Right cardiac atrium (tissue), 5 donors: ENCODE measurements at places on chromosomes 2 and 18.
A peak's percentile ranks its signal among the peaks of the same experiment; 100 is the strongest.

DNA sequence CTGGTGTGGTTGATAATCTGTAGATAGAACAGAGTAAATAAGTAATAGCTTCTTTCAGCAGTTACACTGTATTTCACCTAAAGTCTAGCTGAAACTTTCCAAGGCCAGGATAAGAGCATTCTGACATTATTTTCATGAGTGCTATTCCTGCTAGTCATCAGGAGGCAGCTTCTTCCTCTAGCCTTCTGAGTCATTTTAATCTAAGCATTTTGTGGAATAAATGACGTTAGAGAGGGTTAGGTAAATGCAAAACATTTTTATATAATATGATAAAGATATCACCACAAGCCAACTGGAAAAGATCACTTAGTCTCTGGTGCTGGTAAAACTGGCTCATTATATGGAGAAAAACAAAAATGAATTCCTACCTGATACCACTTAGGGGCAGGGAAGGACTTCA, 138.5 kb downstream of the MEP1B start:
- no peak for DNase-seq

GRCh38 chr2:168208652-168209051, 38.7 kb downstream of the STK39 start:
- no peak for DNase-seq

DNA sequence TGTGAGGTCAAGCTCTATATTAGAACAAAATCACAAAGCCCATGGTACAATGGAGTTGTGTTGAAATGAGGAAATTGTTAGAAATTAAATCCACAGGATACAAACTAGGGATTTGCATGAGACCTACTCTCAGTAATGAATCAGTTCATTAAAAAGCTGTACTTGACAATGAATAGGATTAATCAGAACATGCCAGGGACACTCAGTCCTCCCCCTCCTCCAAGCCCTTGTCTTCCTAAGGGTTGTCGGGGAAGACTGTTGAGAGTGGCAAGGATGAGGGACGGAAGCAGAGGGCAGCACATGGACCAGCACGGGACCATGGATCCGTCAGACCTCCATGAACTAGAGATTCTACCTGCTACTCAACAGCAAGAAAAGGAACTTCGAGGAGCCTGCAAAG, 39.8 kb downstream of the SPRED2 start:
- no peak for DNase-seq

- no peak for DNase-seq
These were observed 96.9 kb upstream of the ZNF236 start for GRCh38 chr18:76725445-76725844.

- peak; percentile 97 for DNase-seq
These were observed at the start of the genes CLHC1 and RPS27A for GRCh38 chr2:55232084-55232862. Gene CLHC1, minus strand, starts transcription at chr2:55232293. Its CDS starts 9,882 bp downstream, at chr2:55222411. Gene RPS27A, plus strand, starts transcription at chr2:55232688. Its CDS starts 137 bp downstream, at chr2:55232825.

GRCh38 chr2:217880287-217880889, 122.4 kb downstream of the TNS1 start:
- DNase-seq = no peak

DNA sequence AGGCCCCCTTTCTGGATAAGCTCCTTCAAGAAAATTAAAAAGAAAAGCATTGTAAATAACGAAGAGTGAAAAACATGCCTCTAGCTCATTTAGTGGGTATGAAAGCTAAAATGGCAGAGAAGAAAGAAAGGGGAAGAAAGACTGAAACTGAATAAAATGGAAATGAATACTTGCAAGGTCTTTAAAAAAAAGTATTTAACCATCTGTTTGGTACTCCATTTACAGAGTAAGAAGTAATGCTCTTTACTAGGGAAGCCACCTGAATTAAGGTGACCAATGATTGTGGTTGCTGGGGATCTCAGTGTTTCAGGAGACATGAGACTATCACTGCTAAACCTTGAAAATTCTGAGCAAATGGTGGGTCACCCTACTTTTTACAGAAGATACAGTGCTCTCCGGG, 17.7 kb upstream of the ARL5A start:
- DNase-seq = no peak

- DNase-seq = no peak
These were observed 794.7 kb downstream of the DCC start for GRCh38 chr18:53134711-53135110.

DNA sequence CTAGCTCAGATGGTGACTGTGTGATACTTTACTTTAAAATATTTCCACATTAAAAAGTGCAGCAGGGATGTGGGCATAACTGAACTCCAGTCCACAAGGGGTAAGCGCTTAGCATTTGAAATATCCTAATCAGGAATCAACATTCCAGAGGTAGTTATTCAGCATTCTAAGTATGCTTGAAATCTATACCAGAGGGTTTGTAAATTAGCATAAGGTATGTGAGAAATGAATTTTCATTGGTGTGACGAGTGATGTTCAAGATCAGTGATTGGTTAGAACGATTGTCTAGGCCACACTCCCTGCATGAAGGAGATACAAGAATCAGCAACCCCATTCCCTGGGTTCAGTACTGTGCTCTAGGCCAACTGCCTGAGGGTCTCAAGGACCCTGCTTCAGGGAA, 42.6 kb downstream of the MAPK4 start:
- DNase-seq = no peak

DNA sequence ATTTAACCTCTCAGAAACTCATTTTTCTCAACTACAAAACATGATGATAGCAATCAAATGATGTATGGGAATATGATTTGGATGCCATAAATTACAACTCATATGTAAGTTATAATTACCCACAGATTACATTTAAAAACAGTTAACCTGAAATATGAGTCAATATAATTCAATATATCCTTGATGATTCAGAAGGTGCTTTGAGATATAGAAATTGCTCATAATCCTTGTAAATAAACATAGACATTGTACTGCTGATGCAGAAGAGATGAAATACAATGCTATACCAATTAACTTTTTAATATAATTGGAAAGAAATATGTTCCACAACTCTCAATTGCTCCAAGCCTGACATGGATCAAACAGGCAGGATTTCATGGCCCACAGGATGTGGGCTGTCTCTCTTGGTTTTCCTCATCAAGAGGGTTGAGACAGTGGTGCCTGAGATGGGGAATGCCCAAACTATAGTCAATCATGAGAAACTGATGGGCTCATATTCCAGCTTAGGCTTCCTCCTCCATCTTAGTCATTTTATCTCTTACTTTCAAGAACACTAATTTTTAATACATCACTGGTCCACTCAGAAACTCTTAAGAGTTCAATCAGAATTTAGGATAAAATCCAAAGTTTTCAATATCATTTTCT, 49.4 kb downstream of the NCKAP5 start:
- no peak for DNase-seq

DNA sequence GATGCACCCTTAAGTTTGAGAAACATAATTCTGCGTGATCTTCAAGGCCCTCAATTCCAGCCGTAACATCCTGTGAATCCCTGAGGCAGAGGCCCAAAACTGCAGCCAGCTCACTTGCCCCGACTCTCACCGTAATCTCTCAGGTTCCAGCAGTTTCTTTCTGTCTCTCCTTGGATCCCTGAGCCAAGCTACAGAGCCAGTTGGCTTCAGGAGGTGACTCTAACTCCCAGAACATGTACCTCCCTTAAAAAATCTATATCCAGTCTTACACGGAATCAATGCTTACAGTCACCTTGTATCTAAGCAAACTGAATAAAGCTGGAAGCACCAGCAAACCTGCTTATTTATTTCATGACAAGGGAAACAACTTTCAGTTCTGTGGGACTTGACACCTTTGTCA, 300.4 kb downstream of the SETBP1 start:
- DNase-seq = no peak

- DNase-seq = no peak
These were observed 23.7 kb downstream of the TMEM127 start for GRCh38 chr2:96241900-96242611.

- no peak for DNase-seq
These were observed 346.3 kb downstream of the LRATD1 start for GRCh38 chr2:14978845-14979244.

- no peak for DNase-seq
These were observed 60.4 kb downstream of the BIN1 start for GRCh38 chr2:127046579-127046978.

GRCh38 chr2:96098900-96099590, 17.3 kb downstream of the ADRA2B start:
- DNase-seq = peak; percentile 79

GRCh38 chr18:58567453-58568196, 61.3 kb downstream of the ALPK2 start:
- no peak for DNase-seq

- DNase-seq = no peak
These were observed 213.1 kb downstream of the IKZF2 start for GRCh38 chr2:212938144-212938793.

GRCh38 chr18:32441533-32441932, 29.1 kb downstream of the GAREM1 start:
- DNase-seq = no peak

DNA sequence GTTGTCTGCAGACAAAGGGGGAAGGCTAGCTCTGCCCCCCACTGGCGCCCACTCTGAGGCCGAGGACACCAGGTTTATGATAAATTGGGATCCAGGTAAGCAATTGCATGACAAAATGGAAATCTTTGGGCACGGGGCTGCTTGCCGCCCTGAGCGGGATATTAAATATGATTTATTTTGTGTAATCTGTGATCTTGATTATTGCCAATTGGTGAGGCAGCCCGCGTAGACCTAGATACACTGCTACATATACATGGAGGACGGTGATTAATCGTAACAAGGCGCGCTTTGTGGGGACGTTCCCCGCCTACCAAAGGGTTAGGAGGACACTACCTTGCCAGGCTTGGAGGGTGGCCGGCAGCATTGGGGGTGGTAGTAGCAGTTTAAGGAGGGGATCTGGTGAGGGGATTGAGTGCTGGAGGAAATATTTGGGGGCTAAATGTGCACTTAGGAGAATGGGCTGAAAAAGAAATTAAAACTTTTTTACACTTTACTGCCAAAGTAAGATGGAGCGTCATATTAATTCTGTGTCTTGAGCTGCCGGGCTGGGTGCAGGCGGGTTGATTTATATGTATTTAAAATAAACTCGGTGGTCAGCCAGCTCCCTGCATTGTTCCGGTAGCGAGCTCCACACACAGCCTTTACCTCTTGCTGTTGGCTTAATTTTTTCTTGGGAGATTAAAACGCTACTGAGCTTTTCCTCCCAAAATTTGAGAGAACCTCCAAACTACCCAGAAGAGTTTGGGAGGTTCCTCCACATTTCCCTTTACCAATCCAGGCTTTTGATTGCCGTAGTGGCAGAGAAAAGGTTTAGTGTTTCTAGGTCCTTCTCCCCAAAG, 4.1 kb downstream of the HOXD3 start:
- no peak for DNase-seq

- no peak for DNase-seq
These were observed 7.9 kb upstream of the LBH start for GRCh38 chr2:30223413-30223874.

- DNase-seq = no peak
These were observed 21.7 kb upstream of the NRP2 start for GRCh38 chr2:205660521-205661124.

DNA sequence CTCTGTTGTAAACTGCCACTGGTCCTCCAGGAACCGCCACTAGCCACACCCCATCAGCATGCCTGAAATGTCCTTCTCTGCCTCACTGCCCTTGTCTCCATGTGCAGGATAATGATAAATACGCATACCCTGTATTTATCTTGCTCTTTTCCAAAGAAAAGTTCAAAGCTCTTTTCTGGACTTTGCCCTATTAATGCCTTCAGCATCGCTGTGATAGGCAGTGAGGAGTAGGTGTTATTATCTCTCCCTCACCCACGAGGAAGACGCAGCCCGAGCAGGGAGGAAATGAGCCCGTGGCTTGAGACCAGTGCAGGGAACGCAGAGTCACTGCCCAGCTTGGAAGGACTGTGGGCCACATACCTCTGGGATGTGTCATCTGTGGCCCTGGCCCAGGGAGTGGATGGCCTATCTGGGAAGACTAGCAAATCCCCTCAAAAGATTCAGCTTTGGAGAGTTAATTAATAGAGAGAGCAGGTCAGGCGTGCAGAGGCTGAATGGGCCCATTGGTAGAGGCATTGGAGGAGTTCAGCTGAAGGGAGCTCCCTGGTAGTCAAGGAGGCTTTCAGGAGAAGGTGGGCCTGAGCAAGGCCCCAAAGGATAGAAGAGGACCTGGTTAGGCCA, 39.5 kb upstream of the MCFD2 start:
- DNase-seq = peak; percentile 81

GRCh38 chr2:19288291-19288690, 70.1 kb downstream of the OSR1 start:
- no peak for DNase-seq

GRCh38 chr2:148928395-148928794, 53.4 kb downstream of the KIF5C start:
- DNase-seq = no peak

- DNase-seq = peak; percentile 72
These were observed at the start of gene C1GALT1C1L for GRCh38 chr2:43676322-43677050. Gene C1GALT1C1L, minus strand, starts transcription at chr2:43676429. Its CDS starts 107 bp downstream, at chr2:43676322.

- DNase-seq = no peak
These were observed 71.7 kb downstream of the TPGS2 start for GRCh38 chr18:36757081-36757480.

- no peak for DNase-seq
These were observed 52.8 kb upstream of the OTOF start for GRCh38 chr2:26530696-26531095.

DNA sequence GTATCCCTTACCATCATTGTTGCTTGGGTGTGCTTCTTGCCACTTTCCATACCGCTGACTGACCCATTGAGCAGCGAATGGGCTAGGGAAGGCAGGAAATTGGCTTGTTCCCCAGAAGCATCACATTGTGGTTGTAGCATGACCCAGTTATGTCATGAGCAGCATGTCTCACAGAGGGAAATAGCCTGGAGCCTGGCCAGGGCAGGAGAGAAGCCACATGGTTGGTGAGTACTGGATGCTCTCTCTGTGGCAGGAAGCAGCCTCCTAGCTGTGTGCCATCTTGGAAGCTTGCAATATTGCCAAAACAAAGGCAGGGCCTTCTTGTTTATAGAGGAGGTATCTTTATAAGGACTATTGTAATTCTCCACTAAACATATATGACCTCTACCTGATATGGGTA, 482.6 kb downstream of the PIK3C3 start:
- DNase-seq = no peak

GRCh38 chr2:237968048-237968862, 1.4 kb downstream of the UBE2F start:
- peak; percentile 64 for DNase-seq

DNA sequence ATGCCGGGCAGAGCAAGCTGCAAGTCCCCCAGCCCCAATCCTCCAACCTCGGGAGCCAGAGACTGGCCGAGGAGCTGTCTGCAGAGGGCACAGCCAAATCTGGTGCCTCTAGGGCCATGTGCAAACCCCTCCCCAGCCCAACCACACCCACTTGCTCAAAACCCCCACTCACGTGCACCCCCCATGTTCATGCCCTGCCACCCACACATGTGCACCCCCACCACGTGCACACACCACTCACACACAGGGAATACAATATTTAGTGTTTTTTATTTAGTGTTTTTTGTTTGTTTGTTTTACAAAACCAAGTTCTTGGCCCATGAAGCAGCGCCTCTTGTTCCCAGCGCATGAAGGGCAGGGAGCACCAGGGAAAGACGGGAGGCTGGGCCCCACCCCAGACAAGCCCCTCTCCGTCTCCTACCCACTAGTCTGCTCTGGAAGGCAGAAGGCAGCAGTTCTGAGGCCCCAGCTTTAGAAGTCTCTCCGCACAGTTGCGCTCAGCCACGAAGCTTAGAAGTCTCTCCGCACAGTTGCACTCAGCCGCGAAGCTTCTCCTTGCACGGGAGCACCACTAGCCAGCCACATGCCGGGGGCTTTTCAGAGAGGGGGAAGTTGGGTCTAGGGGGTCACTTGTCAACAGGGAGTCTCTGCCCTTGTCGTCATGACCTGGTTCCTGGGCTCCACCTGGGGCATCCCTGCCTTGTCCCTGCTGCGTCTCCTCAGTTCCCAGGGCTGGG, 276.1 kb upstream of the HDAC4 start:
- DNase-seq = no peak

GRCh38 chr2:20180676-20181648, 44.0 kb downstream of the SDC1 start:
- DNase-seq = no peak

GRCh38 chr2:31213601-31214443, 3.5 kb downstream of the CAPN14 start:
- DNase-seq = no peak
